ENCODE measurements at places on chromosomes 7 and 10.

DNA sequence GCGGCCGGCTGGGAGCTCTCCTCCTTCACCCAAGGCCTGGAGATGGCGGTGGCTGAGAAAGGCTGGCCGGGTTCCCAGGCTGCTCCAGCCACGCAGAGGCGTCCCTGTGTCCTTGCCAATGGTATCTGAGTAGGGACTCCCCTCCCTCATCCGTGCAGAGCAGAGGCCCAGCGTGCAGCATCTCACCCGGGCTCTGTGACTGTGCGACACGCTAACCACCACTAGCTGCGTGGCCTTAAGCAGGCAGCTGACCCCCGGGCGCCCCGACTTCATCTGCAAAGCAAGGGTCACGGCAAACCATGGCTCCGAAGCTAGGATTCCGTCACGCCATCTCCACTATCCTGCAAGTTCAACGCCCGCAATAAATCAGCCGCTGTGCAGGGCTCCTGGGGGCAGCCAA is 47.2 kb upstream of the TNRC18 start:
- DNase-seq = no peak

DNA sequence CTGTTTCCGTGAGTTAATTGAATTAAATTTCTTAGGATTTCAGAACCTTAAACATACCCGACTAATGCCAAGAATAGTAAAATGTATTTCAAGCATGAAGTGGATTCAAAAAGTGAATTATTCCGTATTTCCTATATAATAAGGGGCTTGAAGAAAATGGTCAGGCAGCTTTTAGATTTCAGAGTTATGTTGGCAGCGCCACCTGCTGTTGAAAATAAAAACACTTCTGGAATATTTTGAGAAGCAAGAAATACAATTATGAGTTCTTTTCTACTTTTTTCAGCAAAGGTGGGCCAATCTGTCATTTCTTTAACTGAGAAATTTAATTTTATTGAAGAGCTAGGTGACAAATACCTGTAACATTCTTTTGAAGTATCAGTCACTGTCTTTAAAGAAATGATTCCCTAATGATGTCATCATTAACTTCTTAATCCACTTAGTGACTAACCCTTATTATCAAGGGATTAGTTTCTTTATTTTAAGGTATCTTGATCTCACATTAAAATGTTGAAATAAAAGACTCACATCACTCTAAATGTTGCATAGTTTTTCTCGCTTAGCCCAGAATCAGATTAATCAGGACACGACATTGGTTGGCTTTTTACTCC is 36.6 kb upstream of the AGR3 start:
- no peak for DNase-seq

DNA sequence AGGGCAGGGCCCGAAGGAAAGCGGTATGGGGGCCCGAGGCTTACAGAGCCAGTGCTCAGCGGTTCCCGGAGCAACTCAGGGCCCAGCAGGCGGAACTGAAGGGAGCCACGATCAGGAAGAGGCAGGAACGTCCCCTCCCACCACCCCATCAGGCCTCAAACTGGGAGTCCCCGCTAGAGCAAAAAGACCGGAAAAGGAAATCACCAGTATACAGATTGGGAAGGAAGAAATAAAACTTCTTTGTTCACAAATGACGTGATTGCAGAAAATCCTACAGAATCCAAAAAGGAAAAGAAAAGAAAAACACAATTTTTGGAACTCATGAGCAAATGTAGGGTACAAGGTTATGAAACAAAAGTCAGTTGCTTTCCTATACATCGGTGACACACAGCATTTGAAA is 21.6 kb upstream of the ZFAND2A start:
- DNase-seq = no peak

GRCh38 chr10:66996996-66997395 is 71.2 kb downstream of the LRRTM3 start:
- no peak for DNase-seq

- DNase-seq = no peak
Measured at GRCh38 chr7:96224685-96225084, 97.2 kb downstream of the SLC25A13 start.

DNA sequence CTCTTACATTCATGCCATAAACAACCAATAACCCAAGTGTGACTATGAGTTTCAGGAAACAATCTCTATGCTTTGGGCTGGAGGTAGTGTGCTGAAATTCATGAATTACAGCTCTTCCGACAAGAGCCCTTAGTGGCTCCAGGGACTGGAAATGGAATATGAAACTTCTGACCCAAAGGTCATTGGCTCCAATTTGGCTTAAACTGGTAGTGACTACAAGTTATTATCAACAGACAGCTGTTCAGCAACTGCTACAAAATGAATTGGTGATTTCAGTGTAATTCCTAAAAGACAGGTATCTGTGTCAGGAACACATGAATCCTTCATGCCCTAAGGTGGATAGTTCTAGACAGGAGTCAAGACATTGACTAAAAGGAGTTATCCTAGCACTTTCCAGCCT is 745.4 kb downstream of the PHTF2 start:
- no peak for DNase-seq

DNA sequence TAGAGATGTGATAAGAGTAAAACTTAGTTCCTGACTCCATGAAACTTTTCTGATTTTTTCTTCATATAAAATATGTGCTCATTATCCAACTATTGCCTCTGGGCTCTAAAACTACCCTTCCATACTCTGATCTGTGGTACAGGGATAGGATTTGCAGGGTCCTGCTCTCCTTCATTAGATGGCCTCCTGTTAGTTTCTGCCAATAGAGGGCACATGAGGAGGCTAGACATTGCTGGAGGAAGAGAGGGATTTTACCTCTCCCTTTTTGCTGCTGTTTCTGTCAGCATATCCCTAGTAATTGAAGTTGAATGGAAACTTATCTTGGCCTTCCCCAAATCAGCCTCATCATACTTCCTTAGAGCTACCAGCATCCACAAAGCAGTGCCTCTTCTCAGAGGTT is 269.4 kb downstream of the NXPH1 start:
- DNase-seq = no peak

- DNase-seq = no peak
Measured at GRCh38 chr10:111357859-111358258, 281.0 kb downstream of the ADRA2A start.

DNA sequence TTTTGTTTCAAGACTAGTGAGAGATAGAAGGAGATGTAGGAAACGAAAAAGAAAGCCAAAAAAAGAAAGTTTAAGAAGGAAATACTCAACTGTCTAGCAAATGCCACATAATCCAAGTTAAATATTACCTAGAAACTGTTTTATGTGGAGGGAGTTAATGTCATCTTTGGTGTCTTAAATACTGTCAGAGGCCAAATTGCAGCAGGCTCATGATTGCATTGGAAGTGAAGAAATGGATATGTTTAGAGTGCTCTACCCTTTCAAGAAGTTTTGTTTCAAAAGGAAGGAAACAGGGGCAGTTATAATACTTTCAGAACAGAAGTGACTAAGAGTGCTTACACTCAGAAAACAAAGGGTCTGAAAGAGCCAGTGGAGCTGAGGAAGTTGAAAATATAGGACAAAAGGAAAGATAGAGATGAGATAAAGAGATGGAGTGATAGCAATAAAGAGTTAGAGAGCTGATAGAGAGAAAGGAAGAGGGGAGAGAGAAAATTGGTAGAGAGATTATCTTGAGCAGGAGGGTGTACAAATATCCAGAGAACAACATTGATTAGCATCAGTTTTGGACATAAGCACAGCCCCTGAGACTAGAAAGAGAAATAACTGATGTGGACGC is 28.0 kb upstream of the GNAI1 start:
- DNase-seq = no peak

DNA sequence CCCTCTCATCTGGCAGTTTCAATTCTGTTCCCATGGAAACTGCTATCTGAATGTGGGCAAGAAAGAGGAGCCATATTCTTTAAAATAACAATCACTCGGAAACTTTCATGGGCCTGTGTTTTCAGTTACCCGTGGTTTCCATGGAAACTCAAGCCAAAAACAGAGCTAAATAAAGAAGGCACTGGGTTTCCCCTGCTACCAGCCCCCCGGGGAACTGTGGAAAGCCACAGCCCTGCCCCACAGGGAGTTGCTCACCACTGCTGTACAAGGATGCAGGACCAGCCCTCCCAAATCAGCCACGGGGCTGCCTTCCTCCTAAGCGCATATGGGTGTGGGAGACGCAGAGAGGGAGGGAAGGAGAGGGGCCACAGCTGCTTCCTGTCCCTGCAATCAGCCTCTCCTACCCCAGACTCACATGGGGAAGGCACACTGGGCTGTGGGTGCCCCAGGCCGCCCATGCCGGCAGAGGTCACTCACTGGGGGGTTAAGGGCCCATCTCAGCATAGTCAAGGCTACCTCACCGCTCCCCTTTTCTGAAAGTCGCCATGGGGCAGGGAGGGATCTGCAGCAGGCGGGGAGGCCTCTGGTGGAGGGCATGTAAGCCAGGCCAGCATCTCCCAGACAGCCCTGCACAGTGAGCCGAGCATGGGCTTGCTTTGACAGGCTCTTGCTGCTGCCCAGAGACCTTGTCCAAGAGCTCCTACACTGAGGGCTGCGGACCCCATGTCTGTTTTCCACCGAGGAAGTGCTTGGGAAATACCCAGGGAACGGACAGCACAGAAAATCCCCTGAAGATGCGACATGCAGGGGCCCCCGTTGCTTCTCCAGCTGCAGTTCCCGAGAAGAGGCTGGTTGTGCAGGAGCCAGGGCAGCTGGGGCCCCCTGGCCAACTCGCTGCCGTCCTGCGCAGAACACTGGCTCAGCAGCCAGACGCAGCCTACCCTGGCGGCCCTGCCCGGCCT is 157.3 kb upstream of the PPP2R2D start:
- DNase-seq = no peak

DNA sequence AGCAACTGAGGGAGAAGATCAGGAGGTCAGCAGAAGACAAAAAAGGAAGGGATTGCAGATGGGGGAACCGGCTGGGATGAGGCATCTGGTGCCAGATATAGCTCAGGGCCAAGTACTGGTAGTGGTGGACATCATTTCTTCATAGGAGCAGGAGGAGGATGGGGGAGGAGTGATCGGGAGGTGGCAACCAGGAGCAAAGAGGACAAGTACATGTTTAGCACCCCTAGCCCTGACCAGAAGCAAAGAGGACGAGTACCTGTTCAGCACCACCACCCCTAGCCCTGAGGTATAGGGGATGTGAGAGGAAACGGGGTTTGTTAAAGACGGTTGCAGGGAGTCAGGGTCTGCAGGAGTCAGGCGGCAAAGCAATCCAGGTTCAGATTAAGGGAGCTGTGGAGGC is 84.5 kb upstream of the NPS start:
- no peak for DNase-seq

DNA sequence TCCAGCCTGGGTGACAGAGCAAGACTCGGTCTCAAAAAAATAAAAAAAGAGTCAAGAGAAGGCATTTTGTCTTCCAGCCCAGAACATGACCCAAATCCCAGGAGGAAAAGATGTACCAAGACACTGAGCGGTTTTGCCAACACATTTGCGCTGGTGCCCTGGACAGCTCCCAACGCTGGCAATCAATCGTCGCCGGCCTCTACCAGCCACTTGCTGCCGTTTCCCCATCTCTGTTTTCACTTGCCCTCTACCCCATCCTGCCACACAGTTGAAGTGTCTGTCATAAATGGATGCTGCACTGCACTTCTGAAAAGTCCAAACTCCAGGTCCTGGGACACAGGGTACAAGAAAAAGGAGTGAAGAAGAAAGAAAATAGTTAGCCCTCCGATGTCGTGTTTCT is 29.7 kb upstream of the CRTAC1 start:
- DNase-seq = no peak

DNA sequence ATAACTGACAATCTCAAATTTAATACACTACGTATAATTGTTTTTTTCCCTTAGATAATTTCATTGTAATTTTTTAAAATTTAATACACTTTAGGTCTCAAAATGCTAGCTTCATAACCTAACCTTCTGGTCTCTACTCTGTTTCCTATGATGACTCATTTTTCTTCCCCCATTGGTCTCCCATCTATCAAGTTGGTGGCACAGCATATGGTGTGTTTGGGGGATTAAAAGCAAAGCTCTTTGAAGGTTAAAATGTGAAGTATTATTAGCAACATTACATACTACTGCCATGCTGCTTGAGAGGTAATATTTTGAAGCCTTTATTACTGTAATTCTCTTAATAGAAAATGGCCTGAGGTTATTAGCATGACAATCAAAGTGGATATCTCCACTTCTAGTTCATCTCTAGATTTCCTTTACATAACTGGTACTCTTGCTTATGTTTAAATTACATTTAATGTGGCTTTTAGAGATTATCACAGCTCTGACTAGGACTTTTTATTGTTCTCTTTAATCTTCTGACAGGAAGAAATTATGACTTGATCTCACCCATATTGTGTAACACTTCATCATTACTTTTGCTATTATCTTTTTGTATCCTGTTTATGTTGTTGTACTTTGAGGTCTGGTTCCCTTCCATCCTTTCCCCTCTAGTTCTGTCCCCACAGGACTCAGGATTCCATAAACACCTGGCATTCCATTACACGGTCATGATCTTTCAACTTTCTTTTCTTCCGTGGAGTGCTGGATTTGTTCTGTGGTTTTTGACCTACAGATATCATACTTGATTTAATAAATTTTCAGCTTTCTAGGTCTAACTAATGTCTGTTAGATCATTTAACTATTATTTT is 185.1 kb downstream of the SEMA3D start:
- no peak for DNase-seq

- no peak for DNase-seq
Measured at GRCh38 chr7:92415225-92415624, 32.1 kb upstream of the GATAD1 start.

DNA sequence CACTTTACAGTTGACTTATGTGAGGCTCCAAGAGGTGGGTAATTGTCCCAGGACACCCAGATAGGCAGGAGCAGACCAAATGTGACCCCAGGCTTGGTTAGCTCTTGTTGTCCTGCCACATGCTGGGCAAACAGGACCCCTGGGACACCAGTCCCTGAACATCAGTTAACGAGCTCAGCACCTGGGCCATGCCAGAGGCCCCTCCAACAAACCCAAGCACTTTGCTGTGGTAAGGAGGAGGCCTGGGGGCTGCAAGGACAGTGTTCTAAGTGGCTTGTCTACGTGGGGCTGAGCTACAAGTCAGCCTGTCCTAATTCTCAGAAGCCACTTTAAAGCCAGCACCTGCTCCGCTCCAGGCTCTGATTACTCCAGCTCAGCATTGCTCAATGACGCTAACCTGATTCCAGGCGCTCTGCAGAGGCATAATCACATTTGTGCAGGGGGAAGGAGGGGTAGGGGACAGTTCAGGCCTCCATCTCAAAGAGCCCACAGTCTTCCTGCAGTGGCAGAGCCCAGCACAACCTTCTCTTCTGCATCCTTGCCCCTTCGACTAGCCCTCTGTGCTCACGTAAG is 57.2 kb downstream of the DDC start:
- DNase-seq = no peak

DNA sequence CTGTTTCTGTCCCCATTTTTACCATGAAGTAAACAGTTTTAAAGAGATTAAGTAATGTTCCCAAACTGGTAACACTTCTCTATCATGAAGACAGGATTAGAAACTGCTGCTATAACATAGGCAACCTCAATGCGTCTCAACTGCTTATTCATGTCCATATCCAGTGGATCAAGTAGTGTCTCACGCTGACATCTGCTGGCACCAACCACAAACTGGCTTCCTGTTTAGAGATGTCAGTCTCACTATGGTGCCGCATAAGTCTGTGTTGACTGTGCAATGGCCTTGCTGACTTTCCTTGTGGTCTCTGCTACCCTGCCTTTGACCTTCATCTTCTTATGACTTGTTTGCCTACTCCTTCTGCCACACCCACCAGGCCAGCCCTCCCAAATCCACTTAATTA is 369.6 kb upstream of the DPP6 start:
- no peak for DNase-seq
